Caudate nucleus (tissue), 63 donors: ENCODE measurements at places on chromosomes 7 and 10.

DNA sequence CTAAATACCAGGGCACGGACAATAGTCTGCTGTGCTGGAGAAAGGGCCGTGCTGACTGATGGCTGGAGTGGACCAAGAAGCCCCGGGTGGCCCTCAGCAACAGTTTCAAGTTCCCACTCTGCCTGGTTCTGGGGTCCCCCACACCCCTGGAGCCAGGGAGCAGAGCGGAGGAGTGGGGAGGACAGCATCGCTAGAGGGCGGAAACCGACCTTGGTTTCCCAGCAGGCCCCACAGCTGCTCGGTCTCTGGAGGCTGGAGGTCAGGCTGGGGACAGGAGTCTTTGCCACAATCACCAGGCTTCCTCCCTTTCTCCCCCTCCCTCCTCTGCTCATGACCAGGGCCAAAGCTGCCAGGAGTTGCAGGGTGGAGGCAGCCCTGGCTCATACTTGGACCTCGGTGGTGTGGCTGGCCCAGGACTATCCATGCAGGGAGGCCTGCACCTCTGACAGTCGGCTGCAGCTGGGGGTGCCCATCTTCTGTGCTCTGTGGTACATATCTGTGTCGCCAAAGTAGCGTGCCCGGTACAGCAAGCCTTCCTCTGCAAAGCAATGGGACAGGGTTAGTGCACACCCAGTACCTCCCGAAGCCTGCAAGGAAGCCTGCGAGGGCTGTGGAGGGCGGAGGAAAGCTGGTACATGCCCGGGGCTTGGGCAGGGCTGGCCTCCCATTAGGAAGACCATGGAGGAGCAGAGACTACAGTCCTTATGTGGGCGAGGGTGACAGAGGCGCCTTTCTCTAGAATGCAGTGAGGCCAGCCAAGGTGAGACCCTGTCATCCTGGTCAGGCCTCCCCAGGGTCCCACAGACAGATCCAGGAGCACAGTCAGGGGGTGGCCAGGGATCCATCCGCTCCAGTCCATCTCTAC is 19.1 kb downstream of the DNAJB12 start:
- DNase-seq: no peak

- DNase-seq: no peak
Observed at GRCh38 chr7:116588641-116589594, 64.1 kb downstream of the CAV1 start.

DNA sequence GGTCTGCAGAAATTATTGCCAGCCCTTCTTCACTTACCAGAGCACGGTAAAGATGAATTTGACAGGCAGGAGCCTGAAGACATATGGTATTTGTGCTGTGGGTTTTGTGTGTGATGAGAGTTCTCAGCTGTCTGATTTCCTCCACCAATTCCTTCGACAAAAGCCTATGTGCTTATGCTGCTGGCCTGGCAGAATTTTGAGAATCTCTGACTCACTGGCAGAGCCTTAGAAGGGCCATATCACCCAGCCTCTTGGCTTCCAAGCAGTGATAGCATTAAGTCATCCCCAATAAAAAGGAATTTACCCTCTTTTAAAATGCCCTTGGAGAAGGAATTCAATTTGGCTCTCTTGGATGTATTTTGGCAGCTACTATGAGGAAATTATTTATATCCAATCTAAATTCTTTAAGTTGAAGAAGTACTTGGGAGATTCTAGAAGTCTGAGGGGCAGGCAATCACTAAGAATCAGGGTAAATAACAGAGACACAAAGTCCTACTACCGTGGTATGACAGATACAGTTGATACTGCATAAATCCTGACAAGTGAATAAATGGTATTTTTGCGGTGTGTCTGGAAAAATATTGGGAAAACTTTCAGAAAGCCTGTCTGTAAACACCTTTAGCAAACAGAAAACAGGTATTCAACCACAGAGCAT is 68.6 kb upstream of the EFCAB10 start:
- no peak for DNase-seq

GRCh38 chr10:47104786-47105385 is 193.7 kb downstream of the PTPN20 start:
- no peak for DNase-seq

GRCh38 chr7:157521752-157522151 is 184.9 kb downstream of the DNAJB6 start:
- no peak for DNase-seq

GRCh38 chr10:107718864-107719263 is 554.4 kb upstream of the SORCS1 start:
- DNase-seq: no peak

GRCh38 chr10:78579995-78580394 is 488.8 kb upstream of the ZMIZ1 start:
- DNase-seq: peak; percentile 47

DNA sequence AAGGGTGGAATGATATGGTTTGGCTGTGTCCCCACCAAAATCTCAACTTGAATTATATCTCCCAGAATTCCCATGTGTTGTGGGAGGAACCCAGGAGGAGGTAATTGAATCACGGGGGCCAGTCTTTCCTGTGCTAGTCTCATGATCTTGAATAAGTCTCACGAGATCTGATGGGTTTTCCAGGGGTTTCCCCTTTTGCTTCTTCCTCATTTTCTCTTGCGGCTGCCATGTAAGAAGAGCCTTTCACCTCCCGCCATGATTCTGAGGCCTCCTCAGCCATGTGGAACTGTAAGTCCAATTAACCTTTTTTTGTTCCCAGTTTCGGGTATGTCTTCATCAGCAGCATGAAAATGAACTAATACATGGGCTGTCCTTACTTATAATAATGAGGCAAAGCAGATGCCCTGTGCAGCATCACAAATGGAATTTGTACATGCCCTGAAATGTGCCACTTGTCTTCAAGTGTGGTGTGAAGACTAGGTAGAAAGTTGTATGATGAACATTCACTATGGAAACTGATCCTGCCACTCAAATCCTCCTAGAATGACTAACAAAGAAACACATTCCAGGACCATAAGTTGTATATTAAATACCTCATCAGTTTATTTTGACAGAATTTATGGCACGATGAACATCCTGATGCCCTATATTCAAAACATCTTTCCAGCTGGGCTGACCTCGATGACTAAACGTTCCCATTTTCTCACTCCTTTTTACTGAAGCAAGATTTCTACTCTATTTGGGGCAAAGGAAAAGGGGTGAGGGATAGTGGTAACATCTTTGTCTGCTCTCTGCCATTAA is 122.8 kb upstream of the CTTNBP2 start:
- no peak for DNase-seq

GRCh38 chr10:95389176-95389575 is 98.4 kb upstream of the PDLIM1 start:
- no peak for DNase-seq

- no peak for DNase-seq
Observed at GRCh38 chr10:43821103-43821502, 172.4 kb upstream of the ZNF32 start.

GRCh38 chr10:79262131-79262530 is 85.1 kb upstream of the PPIF start:
- DNase-seq: no peak

DNA sequence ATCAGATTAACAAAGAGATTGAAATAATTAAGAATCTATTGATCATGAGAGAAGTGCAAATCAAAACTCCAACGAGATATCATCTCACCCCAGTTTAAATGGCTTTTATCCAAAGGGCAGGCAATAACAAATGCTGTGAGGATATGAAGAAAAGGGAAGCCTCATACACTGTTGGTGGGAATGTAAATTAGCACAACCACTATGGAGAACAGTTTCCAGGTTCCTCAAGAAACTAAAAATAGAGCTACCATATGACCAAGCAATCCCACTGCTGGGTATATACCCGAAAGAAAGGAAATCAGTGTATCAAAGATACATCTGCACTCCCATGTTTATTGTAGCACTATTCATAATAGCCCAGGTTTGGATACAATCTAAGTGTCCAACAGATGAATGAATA is 13.8 kb downstream of the FGL2 start:
- no peak for DNase-seq
